CD4-positive, alpha-beta T cell treated with Interleukin-10 for 1 hour (primary cell): ENCODE measurements at places on chromosomes 2 and 18.

- no peak for DNase-seq
Measured at GRCh38 chr2:105712981-105713596, 31.6 kb upstream of the NCK2 start.

GRCh38 chr2:12734914-12735654 is 18.3 kb downstream of the TRIB2 start:
- DNase-seq: no peak

DNA sequence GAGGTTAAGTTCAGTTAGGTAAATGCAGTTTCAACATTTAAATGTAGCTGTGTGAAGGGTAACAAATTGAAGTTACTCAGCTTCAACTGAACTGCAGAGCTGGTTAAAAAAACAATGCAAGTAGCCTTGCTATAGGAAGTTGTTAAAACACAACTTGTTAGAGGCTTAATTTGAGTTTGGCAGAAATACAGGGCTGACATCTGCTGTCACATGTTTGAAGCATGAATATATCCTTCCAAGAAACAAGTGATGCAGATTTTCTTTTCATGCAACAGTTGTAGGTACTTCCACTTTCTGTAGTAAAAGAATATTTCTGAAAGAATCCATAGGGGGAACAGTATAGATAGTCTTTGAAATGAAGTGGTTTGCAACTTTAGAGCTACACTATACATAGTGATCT is 208.7 kb upstream of the RASGRP3 start:
- no peak for DNase-seq

GRCh38 chr2:70738159-70738558 is 29.8 kb downstream of the ADD2 start:
- no peak for DNase-seq

- no peak for DNase-seq
Measured at GRCh38 chr2:191846515-191847476, at the start of gene CAVIN2. CAVIN2 (minus strand) TSS chr2:191847088; CDS start chr2:191846925, 163 bp downstream.

DNA sequence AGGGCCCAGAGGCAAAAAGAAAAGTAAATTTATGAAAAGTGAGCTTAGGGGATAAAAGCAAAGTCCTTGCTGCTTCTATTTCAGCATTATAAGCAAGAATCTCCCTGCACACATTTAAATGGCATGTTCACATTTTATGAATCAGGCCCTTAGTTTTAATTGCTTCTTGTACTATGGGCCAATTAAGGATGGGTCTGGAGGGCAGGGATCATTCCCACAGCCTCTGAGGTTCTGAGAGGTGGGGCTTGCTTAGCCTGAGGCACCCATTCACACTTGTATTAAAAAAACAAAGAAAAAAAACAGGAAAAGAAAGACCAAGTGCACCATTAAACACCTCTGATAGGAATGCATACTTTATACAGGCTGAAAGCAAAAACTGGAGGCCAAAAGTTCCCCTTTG is 565.1 kb downstream of the BCL11A start:
- DNase-seq: no peak

- DNase-seq: no peak
Measured at GRCh38 chr2:47617028-47617427, 165.9 kb upstream of the MSH6 start.

DNA sequence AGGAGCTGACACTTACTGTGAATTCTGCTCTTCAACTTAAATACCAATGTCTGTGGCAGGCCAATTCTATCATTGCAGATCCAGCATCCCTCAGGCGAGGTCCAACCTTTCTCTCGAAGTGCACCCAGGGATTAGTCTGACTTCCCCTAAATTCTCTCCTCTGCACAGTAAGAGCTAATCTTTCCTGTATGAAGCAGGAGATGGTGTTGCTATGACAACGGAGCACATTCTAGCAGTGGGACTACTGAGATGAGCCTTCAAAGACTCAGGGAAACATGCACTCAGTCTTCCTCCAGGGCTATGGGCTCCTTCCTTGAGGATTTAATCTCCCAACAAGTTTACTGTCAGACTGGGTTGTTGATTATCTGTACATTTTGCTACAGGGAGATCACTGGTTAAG is 176.3 kb downstream of the NOL4 start:
- DNase-seq: no peak

GRCh38 chr2:145958611-145959010 is 1438.7 kb upstream of the ZEB2 start:
- no peak for DNase-seq
